SW 1271 (cell line): ENCODE measurements at places on chromosomes 2 and 18.

DNA sequence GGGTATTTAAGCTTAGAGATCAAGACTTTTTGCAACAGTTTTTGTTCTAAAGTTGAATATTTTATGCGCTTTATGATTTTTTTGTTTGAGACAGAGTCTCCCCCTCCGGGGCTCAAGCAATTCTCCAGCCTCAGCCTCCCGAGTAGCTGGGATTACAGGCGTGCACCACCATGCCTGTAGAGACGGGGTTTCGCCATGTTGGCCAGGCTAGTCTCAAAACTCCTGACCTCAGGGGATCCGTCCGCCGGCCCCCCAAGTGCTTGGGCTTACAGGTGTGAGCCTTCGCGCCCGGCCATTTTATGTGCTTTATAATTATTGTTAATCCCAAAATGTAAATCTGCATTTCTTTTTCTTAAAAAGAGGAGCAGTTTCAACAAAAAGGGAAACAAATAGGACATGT lies 29.0 kb downstream of the TBR1 start:
- no peak for DNase-seq

GRCh38 chr2:168490015-168490874 lies 34.2 kb downstream of the CERS6 start:
- no peak for DNase-seq

- DNase-seq, result no peak
Measured at GRCh38 chr2:172377408-172377807, 50.0 kb upstream of the ITGA6 start.

DNA sequence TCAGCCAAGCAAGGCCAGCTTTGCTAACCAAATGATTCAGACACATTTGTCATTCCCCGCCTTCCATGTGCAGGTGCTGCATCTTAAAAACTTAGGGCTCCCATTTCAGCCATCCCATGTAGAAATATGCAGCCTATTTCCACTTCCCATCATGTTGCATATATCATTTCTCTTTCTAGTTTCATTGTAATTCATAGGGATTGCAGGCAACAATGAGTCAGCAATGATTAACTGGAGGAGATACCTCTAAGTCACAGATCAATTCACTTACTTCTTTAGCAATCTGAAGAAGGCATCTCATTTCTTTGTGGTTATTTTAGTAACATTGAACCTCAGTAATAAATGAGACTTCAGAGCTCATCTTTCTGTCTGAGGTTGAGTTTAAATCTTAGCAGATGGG lies 276.1 kb upstream of the PKDCC start:
- DNase-seq, result no peak

- peak; percentile 13 for DNase-seq
Measured at GRCh38 chr18:3816610-3817363, 366.8 kb downstream of the TGIF1 start.

DNA sequence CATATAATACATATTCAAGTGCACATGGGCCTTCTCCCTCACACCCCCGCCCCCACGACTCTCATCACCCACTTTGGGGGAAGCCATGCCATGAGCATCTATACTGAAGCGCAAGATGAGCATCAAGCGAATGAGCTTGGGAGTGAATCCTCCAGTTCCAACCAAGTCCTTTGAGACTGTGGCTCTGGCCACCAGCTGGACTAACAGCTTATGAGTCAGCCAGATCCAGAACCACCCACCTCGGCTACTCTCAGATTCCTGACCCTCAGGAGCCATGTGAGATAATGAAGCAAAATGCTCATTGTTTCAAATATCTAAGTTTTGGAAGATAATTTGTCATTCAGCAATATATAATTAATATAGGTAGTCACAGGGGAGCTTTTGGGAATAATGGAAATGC lies 22.2 kb upstream of the IL1RL1 start:
- DNase-seq, result no peak

- no peak for DNase-seq
Measured at GRCh38 chr2:24457696-24458386, 33.2 kb upstream of the NCOA1 start.

GRCh38 chr18:67926929-67927864 lies 410.7 kb upstream of the DSEL start:
- DNase-seq, result no peak

DNA sequence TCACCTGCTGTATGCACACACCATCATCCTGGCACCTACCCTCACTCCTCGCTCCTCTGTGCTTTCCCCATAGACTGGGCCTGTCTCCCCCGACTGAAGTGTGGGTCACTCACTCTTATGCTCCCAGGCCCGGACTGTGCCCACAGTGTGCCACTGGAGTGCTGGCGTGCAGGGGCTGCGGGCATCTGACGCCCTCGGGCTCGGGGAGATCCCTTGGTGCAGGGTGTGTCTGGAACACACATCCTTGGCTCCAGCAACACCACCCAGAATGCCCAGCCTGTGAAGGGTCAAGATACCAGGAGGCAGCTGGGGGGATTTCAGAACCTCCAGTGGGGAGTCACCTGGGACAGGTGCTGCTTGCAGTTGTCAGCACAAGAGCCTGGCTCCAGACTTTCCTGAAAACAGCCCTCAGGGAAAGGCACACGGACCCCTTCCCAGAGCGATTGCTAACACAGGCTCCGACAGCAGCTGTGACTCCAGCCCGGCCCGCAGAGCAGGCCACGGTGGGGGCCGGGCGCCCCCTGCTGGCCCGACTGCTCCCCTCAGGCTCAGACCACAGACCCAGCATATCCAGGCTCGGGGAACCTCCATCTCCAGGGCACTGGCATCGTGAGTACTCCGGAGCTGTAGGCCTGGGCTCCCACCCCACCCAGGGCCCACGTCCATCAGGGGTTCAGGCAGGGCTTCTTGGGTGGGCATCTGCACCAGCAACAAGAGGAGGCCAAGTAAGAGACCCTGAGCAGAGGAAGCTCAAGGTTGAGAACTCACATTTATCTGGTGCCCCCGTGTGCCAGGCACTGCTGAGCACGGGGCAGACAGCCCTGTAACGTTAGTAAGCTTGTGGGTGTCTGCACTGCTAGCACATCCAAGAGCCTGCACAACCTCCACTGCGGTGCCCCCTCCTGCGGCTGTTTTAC lies 8.6 kb downstream of the HS1BP3 start:
- no peak for DNase-seq

GRCh38 chr18:34084635-34085034 lies 140.1 kb downstream of the NOL4 start:
- DNase-seq, result no peak

DNA sequence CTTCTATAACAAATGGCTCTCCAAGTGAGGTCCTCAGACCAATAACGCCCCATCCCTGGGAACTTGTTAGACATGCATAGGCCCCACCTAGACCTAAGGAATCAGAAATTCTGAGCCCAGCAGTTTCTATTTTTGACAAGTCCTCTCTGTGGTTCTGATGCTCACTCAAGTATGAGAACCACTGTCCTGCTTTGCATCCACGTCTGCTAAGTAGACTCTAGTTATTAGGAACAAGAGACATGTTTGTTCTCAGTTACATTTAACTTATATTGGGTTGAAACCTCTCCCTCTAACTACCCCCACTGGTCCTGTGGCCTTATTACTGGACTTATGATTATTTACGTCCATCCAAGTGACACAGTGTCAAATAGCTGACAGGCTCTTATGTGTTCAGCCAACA lies 70.3 kb downstream of the TMEM17 start:
- DNase-seq, result no peak

DNA sequence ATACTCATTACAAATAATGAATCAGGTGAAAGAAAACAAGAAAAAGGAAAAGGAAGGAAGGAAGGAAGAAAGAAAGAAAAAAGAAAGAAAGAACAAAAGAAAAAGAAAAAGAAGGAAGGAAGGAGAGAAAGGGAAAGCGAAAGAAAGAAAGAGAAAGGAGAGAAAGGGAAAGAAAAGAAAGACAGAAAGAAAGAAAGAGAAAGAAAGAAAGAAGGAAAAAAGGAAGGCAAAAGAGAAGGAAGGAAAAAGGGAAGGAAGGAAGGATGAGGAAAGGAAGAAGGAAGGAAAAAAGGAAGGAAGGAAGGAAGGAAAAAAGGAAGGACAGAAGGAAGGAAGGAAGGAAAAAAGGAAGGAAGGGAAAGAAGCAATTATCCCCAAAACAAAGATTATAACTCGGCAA lies 1460.4 kb upstream of the PIK3C3 start:
- DNase-seq, result no peak

GRCh38 chr2:127183771-127184170 lies 36.3 kb downstream of the CYP27C1 start:
- DNase-seq, result no peak

GRCh38 chr2:58852905-58853304 lies 611.8 kb upstream of the FANCL start:
- no peak for DNase-seq

- no peak for DNase-seq
Measured at GRCh38 chr2:188412190-188412589, 120.5 kb downstream of the GULP1 start.

DNA sequence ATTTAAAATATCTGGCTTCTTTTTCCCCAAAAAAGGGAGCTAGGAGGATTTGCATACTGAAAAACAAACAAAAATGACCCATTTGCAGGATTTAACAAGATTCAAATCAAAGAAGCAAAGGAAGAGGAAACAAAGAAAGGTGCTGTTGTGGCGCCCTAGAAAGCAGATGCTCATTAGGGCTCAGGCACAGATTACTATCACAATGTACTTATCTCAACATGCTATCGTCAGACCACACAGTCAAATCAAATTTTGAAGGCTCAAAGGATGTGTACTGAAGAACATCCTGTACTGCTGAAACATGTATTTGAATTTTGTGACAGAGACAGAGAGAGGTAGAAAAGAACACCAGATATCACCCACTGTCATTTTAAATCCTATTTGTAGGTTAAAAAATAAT lies 10.9 kb downstream of the RBMS1 start:
- DNase-seq, result no peak

GRCh38 chr2:229665158-229665557 lies 49.2 kb downstream of the DNER start:
- no peak for DNase-seq

GRCh38 chr2:161017780-161018470 lies 142.3 kb upstream of the TANK start:
- no peak for DNase-seq

DNA sequence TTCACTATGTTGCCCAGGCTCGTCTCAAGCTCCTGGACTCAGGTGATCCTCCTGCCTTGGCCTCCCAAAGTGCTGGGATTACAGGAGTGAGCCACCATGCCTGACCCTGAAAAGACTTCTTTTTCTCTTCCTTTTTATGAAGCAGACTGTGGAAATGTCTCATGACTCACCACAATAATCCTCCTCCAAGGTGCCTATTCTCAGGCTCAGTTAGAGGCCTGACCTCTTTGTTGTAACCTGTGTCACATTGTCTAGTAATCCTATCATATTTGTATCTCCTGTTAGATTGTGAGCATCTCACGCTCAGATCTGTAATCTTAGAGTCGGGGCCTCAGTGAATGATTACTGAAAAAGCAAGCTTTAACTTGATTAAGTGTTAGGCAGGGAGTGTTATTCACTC lies 18.3 kb upstream of the TAF4B start:
- no peak for DNase-seq

GRCh38 chr2:33645861-33646260 lies 46.8 kb upstream of the FAM98A start:
- DNase-seq, result no peak

GRCh38 chr2:95047629-95048510 lies 22.4 kb downstream of the MAL start:
- no peak for DNase-seq

- no peak for DNase-seq
Measured at GRCh38 chr2:25331686-25332365, 9.9 kb downstream of the DNMT3A start.

- DNase-seq, result peak; percentile 68
Measured at GRCh38 chr2:182404092-182404491, 22.7 kb downstream of the PDE1A start.

GRCh38 chr2:206798000-206798399 lies 32.6 kb downstream of the FASTKD2 start:
- no peak for DNase-seq

DNA sequence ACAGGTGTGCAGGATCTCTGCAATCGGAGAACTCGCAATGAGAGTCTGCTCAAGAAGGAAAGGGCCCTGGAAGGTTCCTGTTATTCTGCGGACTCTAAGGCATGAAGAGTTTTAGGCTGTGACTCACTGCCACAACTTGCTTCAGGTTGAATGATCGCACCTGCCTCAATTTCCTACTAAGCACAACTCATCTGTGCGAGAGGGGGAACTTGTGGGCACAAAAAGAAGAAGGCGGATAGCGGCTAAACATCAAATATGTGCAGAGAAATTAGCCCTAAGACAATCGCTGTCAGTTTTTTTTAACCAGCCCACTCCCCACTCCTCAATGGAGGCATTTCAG lies 14.0 kb upstream of the CREG2 start:
- DNase-seq, result no peak

- no peak for DNase-seq
Measured at GRCh38 chr2:120472891-120473309, 127.0 kb downstream of the INHBB start.

- no peak for DNase-seq
Measured at GRCh38 chr18:61607867-61608266, 274.6 kb downstream of the CDH20 start.

DNA sequence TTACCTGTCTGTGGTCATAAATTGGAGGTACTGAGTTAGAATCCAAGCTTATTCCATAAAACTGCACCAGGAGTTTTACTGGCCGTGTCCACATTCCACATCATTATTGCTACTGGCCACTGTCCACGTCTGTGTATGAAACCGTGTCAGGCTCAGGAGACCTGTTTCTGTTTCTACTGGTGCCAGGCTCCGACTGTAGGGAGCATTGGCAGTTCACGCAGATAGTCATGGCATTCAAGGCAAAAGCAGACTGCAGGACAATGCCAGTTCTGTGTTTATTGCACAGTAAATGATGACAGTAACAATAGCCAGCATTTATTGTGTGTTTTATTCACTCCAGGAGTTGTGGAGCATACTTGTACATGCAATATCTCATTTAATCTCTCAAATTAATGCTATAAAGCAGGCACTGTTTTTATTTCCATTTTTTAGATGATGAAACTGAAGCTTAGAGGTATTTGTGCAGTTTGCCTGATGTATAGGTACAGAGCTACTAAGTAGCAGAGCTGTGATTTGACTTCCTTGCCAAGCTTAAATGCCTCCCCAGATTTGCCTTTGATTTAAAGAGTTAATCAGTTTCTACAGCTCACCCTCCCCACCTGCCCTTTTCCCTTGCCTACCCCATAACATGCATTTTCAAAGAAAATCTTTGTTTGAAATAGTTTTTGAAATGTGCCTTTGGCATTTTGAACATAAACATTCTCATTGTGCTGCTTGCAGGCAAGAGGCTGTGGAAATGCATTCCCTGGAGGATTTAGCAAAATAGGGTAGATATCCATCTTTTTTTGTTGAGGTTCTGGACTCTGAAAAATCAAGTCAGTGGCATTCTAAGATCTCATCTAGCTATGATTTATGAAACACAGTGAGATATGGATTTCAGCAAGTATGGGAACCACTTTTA lies 55.5 kb downstream of the MAP4K4 start:
- DNase-seq, result no peak

DNA sequence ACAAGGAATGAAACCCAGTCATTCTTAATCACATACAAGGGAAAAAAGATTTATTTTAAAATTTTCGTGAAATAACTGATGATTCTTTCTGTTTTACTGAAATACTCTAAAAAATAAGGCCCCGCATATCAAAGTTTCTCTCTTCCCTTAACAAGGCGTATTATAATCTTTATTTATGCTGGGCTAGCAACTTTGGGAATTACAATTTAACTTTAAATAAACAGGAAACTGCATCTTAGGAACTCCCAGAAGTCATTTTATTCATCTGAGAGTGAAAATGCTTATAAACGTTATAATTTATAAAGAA lies 166.7 kb downstream of the TCF4 start:
- DNase-seq, result no peak
